ENCODE measurements at places on chromosomes 11 and 22.

- DNase-seq: no peak
Observed at GRCh38 chr11:15754221-15754620, 602.1 kb downstream of the SOX6 start.

DNA sequence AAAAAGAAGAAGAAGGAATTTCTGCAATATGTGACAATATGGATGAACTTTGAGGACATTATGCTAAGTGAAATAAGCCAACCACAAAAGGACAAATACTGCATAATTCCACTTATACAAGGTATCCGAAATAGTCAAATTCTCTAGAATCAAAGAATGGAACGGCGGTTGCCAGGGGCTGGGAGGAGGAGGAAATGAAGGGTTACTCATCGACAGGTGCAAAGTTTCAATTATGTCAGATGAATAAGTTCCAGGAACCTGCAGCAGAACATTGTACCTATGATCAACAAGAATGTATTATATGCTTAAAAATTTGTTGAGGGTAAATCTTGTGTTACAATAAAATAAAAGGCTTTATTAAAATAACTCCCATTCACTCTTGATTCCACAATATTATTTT lies 49.0 kb downstream of the SC5D start:
- no peak for DNase-seq

- DNase-seq: no peak
Observed at GRCh38 chr22:37016134-37016910, 2.9 kb downstream of the TST start.

DNA sequence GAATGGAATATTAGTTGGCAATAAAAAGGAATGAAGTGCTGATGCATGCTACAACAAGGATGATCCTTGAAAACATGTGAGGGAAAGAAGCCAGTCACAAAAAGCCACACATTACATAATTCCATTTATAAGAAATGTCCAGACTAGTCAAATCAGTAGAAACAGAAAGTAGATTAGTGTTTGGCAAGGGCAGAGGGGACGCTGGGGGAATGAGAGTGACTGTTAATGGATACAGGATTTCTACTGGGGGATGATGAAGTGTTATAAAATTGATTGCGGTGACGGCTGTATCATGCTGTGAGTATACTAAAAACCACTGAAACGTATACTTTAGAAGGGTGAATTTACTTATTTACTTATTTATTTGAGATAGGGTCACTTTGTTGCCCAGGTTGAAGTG lies 57.9 kb downstream of the C11orf58 start:
- DNase-seq: no peak

GRCh38 chr11:406796-407650 lies 7.8 kb downstream of the SIGIRR start:
- DNase-seq: peak; percentile 89

GRCh38 chr11:100574894-100575769 lies 112.0 kb upstream of the ARHGAP42 start:
- no peak for DNase-seq

- DNase-seq: no peak
Observed at GRCh38 chr11:15347969-15348734, 233.4 kb downstream of the INSC start.

DNA sequence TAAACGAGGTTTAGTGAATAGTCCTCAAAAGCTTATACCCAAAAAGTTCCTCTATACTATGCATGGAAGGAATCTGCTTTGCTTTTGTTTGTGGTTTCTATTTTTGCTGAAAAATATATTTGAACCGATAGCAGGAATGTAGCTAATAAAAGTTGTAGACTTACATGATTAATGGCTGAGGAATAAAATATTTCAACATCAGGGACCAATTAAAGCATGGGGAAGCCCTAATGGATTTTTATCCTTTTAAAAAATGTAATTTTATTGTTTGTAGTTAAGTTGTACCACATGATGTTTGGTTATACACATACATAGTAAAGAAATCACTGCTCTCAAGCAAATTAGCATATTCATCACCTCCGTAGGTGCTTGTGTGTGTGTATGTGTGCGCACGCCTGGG lies 295.3 kb upstream of the CNTN5 start:
- no peak for DNase-seq

GRCh38 chr11:19715373-19715772 lies 2.7 kb downstream of the NAV2 start:
- DNase-seq: no peak

DNA sequence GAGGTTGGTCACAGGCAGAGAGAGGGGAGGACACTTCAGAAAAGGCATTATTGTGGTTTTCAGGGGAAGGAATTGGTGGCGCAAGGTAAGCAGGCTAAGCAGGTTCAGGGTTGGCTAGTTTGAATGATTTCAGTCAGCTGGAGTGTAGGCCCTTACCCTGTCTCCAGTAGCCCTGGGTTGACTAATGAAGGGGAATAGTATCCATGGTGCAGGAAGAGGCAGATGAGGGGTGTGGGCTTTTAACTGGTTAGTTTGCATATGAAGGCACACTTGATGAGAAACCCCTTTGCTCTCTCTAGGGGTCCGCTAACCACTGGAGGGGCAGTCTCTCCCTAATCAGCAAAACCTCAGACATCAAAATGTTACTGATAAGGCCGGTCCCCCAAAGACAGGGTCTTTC lies 249.7 kb downstream of the AASDHPPT start:
- no peak for DNase-seq

GRCh38 chr11:105861225-105861624 lies 160.8 kb downstream of the MSANTD4 start:
- no peak for DNase-seq

- DNase-seq: no peak
Observed at GRCh38 chr11:6411594-6412031, 7.3 kb downstream of the APBB1 start.

DNA sequence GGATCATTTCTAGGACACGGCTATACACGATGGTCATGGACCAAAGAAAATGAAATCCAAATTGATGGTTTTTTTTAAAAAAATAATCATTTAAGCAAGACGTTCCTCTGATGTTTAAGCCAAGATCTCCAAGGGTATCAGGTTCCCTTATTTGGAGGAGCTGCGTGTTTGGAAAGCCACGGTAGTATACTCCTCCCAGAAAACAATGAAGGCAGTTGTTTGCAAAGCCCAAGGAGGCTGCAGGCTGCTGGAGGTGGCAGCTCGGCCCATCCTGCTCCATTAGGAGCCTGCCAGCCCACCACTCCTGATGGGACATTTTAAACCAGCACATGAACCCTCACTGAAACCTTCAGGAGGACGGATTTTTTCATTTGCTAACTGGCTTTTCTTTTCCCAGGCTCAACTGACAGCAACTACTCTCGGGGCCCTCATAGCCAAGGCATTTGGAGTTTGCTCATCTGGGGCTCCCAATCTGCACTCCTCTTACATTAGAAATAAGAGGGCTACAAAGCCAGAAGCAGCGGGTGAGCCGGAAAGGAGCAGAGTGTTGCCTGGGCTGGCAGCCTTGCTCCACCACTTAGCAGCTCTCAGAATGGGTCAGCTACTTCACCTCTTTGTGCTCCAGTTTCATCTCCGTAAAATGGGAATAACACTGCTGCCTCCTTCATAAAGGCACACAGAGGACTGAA lies 58.4 kb downstream of the ABTB2 start:
- DNase-seq: no peak

DNA sequence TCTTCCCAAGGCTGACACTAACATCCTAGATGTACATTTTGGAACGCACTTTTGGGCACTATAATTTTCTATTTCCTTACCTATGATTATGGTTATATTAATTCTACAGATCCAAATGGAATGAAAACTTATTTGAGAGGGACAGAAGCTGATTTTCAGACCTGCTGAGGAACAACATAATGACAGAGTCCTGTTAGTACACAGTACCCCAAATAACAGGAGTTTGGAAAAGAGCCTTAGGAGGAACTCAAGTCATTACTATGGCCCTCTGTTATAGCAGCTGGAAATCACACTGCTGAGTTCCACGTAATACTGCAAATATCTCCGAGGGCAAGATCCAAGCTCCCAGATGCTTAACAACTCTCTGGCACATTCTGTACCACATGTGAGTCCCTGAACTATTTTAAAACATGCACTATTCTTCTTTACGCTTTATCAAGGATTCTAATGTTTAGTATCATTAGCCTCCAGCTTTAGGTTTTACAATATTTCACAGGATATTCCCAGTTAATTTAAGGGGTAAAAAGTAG lies 1027.7 kb upstream of the CCDC90B start:
- no peak for DNase-seq

DNA sequence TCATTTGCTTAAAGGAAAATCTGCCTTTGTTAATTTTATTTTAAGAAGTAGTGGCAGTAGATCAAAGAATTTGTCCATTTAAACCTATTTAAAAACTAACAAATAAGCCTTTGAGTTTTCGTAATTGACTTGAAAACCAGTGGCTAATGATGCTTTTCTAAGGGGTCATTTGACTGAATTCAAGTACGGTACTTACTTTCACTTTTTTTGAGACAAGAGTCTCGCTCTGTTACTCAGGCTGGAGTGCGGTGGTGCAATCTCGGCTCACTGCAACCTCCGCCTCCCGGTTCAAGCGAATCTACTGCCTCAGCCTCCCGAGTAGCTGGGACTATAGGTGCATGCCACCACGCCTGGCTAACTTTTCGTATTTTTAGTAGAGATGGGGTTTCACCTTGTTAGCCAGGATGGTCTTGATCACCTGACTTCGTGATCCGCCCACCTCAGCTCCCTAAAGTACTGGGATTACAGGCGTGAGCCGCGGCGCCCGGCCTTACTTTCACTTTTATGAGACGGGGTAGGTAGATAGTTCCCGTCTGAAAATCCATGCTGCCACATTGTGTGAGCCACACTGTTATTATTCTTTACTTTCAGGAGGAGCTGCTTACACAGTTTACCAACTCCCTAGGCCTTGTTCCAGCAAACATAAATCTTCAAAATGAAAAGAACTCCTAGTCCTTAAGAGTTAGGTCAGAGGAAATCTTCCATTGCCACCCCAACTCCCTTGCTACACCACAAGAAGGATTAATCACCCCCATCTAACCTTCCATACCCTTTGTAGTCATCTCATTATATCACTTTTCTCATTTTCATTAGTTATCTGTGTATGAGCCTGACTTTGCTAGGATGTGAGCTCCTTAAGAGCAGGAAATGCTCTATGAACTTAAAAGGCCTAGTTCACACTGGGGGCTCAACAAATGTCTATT lies 926.6 kb upstream of the CCDC90B start:
- DNase-seq: no peak

DNA sequence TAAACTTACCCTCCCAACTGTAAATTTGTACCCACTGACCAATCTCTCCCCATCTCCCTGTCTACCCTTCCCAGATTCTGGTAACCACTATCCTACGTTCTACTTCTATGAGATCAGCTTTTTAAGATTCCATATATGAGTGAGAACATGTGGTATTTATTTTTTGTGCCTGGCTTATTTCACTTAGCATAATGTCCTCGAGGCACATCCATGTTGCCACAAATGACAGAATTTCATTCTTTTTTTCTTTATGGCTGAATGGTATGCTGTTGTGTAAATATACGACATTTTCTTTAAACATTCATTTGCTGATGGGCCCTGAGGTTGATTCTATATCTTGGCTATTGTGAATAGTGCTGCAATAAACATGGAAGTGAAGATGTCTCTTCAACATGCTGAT lies 74.7 kb upstream of the RRM1 start:
- no peak for DNase-seq

DNA sequence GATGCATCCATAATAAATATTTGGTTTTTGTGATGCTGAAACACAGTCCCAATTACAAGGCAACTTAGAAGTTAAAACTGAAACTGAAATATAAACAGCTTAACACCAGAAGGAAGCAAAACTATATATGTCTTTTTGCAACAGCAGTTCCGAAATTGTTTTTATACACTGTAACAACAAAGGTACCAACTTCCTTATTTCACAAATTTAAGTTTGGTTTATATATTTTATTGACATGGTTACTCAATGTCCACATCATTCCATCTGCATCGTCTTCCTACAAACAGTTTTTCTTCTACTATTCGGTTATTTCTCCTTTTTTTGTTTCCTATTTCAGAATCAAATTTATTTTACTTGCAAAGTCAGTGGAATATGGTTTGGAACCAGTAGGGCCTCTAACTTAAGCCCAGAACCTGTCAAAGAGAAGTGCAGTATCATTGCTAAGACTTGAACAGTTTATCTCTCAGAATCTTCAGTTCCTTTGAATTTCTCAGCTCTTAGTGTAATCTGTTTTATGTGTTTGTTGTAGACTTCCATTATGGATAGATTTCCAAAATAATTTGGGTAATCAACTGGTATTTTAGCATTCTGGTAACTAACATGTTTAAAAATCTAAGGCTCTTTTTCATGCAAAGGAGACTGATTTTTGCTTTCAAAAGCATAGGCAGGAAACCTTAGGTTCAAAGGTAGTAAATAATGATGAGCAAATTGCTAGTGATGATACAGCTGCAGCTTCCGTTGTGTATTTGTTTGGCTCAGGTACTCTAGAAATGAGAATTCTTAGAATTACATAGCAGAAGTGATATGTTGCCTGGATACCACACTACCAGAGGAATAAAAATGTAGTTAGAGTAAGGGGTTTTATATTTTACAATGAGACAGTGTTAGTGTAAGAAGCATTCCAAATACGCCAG lies 8.2 kb upstream of the HSPA8 start:
- no peak for DNase-seq

DNA sequence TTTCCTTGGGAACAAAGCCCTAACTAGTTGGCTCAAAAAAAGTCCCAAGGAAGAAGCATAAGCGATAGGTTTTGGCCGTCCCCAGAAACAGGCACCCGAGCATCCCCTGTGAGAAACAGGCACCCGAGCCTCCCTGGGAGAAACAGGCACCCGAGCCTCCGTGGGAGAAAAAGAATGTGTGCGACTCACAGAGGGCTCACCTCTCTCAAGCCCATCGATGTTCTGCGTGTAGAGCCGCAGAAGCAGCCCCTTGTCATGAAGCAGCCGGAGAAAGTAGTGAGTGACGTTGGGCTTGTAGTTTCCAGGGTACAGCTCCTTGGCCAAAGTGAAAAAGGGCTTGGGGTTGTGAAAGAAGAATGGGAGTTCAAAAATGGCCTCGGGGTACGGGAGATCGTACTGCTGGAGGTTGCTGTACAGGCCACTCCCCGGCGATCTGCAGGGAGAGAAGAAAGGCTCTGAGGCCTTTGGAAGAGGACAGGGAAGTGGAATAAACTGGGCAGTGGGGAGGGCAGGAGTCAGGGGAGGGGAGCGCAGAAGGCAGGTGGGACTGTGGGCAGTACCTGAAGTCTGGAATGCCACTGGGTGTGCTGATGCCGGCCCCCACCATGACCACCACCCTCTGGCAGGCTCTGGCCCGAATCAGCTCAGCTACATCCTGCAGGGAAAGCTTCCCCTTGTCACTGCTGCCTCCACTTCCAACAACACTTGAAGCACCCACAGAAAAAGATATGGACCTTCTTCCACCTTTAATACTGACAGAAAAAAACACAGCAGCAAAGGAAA lies 3.2 kb downstream of the SIRT3 start:
- DNase-seq: no peak

DNA sequence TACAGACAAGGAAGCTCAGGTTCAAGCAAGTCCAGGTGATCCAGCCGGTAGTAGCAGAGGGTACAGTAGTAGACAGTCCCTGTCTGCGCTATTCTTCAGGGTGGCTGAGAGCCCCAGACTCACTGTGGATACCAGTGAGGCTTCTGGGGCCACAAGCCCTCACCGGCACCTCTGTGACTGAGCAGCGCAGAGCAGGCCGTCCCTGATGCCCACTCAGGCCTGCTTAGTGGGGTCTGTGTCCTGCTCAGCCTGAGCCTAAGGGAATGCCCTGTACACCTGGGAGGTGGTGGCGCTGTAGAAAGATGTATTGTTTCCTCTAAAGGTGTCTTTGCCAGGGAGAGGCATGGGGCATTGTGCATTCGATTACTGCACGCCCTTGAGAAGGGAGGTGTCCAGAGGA lies 143.8 kb downstream of the CACNA1I start:
- no peak for DNase-seq

Data from NCI-H187 (cell line).